Ascending aorta (tissue), 2 donors: ENCODE measurements at places on chromosomes 3 and 15.

DNA sequence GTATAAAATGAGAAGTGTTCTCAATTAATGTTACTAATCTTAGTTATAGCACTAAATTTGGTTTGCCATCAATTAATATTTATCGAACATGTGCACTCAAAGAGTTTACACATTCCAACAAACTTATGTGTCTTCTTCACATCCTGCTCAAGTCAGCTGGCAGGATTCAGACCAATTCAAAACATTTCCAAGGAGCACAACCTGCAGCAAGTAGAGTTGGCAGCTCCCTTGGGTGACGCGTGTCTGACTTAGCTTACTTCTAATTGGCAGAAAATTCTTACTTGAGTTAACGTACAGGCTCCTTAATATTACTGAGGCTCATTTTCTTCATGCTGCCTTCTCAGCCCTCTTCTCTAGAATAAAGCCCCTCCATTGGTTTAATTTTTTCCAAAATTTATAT, 110.4 kb upstream of the PFN2 start:
- no peaks in the 10 kb centered on the region for H3K36me3 ChIP-seq
- H3K27me3 ChIP-seq = no peaks in the 10 kb centered on the region
- H3K4me3 ChIP-seq = no peak overlapping the region
- H3K27ac ChIP-seq = peak overlapping the region; percentile 41
- peaks cover 5% of the 10 kb centered on the region for H3K4me1 ChIP-seq

- no peaks in the 10 kb centered on the region for H3K36me3 ChIP-seq
- H3K4me3 ChIP-seq = no peak overlapping the region
- no peaks in the 10 kb centered on the region for H3K4me1 ChIP-seq
- H3K27me3 ChIP-seq = no peaks in the 10 kb centered on the region
Observed at GRCh38 chr15:52466716-52467115, 62.0 kb downstream of the MYO5A start.

DNA sequence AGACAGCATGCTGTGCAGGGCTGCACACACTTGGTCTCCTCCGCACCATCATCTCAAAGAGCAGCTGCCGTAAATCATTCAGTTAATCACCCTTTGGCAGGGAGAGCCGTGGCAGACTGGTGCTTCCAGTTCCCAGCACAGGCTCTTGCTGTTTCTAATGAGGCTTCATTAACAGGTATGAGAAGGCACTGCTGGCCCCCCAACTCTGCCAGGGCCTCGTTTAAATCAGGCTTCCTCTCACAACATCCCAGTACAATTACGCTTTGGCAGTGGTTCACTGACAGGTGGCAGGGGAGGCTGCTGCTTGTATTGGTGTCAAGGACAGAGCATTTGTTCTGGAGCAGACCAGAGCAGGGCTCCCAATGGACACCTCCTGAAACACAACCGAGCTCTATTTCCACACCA, 77.1 kb downstream of the BFSP2 start:
- no peak overlapping the region for H3K27ac ChIP-seq
- H3K4me3 ChIP-seq = no peak overlapping the region
- H3K4me1 ChIP-seq = no peaks in the 10 kb centered on the region

DNA sequence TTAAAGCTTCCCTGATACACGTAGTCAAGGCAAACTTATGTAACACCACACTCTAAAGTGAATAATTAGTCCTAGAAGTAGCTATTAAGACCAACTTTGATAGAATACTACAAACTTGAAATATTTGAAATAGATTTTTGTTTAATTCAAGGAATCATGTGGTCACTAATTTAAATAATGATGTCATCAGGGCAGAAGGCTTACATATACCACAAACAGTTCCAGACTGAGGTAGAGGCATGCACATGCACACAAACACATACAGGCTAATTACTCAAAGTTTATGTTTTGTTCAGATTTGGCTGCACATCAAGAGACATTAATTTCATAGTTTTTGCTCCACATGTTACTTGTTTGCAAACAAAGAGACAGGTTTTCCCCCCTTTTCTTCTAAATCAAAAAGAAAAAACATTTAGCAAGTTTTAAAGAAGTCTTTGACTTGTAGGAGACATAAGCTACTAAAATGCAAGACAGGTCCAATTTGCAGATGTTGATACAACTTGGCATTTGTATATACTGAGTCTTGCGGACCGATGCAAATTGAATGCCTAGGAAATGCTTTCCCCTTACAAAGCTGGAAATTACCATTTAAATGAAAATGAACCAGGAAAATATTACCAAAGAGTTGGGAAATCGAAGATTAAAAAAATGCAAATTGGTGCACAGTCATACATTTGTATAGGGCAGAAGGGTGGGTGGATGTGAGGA, 594.8 kb downstream of the MAGI1 start:
- no peak overlapping the region for H3K4me3 ChIP-seq
- H3K27me3 ChIP-seq = no peaks in the 10 kb centered on the region
- DNase-seq = no peak
- no peak overlapping the region for H3K27ac ChIP-seq
- H3K4me1 ChIP-seq = no peaks in the 10 kb centered on the region
- no peaks in the 10 kb centered on the region for H3K36me3 ChIP-seq

GRCh38 chr3:194422188-194422587, 23.1 kb upstream of the GP5 start:
- H3K27me3 ChIP-seq = no peaks in the 10 kb centered on the region
- peaks cover 28% of the 10 kb centered on the region for H3K36me3 ChIP-seq
- no peak overlapping the region for H3K4me3 ChIP-seq
- no peak overlapping the region for H3K27ac ChIP-seq

DNA sequence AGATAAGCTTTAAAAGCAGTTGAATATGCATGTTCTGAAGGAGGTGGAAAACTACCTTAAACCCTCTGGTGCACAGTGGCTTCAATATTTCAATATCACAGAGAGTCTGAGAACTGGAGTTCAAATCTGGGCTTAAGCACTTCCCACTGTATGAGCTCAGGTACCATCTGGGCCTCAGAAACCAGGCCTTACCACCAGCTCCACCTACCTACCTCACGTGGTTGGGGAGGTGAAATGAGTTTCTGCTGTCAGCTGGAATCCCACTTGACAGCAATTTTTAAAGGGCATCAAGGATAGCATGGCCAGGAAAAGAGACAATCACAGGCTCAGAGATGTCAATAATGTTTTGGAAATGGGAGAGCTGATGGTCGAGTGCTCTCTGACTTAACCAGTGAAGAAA, 5.0 kb downstream of the CHCHD4 start:
- peaks cover 8% of the 10 kb centered on the region for H3K4me1 ChIP-seq
- DNase-seq = no peak
- no peaks in the 10 kb centered on the region for H3K27me3 ChIP-seq
- H3K36me3 ChIP-seq = peaks cover 21% of the 10 kb centered on the region
- no peak overlapping the region for H3K4me3 ChIP-seq

DNA sequence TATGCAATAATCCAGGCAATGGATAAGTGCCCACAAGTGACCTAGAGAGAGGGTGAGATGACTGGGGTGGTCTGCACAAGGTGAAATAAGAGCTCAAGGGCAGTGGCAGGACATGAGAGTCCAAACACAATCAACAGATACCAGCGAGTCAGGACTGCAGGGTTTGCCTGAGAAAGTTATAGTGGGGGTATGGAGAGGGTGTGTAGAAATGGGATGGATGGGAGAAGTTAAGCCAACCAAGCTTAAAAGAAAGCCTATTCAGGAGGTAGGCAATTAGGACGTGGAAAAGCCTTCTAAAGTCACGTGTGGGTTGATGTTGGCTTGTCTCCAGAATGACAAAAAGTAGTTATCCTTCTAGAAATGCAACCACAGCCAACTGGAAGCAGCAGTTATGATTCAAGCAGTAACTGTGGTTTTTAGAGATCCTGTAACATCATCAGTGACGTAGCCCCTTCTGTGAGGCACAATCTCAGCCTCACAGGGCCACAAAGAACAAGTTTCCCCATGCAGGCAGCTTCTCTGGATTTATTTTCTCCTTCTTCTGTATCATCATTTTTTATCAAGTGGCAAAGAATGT, 56.1 kb downstream of the FAM174B start:
- H3K27ac ChIP-seq = no peak overlapping the region
- no peak for DNase-seq
- H3K4me3 ChIP-seq = no peak overlapping the region
- H3K27me3 ChIP-seq = no peaks in the 10 kb centered on the region

- H3K4me1 ChIP-seq = no peaks in the 10 kb centered on the region
- H3K27ac ChIP-seq = no peak overlapping the region
- DNase-seq = no peak
- no peaks in the 10 kb centered on the region for H3K27me3 ChIP-seq
Observed at GRCh38 chr3:70488816-70489215, 176.4 kb upstream of the MDFIC2 start.

DNA sequence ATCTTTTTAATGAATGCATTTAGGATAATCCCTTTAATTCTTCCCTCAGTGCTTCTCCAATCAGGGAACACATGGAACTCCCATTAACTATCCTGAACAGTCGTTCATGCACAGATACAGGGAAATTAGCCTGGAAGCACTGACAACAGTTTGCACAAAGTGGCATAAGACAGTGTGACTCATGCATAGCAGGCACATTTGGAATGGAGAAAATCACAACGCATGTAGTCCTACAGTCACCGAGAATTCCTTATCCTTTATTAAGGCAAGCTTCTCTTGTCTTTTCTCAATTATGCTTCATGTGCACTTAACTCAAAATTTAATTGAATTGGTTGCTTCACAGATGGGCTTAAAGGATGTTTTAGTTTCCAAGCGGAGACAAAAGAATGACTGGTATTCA, 155.0 kb upstream of the CRBN start:
- no peaks in the 10 kb centered on the region for H3K27me3 ChIP-seq
- H3K4me3 ChIP-seq = no peak overlapping the region
- no peak overlapping the region for H3K27ac ChIP-seq
- no peaks in the 10 kb centered on the region for H3K36me3 ChIP-seq
- no peaks in the 10 kb centered on the region for H3K4me1 ChIP-seq
- DNase-seq = no peak

DNA sequence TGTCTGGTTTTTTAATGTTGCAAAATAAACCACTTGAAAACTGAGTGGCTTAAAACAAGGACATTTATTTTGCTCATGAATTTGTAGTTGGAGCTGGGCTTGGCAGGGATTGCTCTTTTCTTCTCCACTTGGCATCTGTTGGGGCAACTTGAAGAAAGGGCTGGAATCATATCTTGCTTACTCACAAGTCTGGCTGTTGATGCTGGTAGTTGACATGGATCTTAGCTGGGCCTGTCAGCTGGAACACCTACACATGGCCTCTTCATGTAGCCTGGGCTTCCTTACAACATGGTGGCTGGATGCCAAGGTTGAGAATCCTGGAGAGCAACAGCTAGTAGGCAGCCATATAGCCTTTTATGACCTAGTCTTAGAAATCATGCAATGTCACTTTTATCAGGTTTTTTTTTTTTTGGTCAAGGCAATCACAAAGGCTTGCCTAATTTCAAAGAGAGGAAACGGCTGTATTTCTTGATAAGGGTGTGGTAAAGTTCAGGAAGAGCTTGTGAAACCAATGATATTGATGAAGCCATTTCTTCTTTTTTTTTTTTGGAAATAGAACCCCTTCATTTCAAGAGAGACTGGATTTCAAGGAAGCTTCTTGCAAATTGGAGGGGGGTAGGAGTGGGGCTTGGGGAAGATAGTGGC, 262.1 kb downstream of the IL20RB start:
- H3K4me1 ChIP-seq = no peaks in the 10 kb centered on the region
- DNase-seq = no peak
- H3K27ac ChIP-seq = no peak overlapping the region

GRCh38 chr3:186255703-186256331, 106.2 kb downstream of the DGKG start:
- H3K4me1 ChIP-seq = peaks cover 2% of the 10 kb centered on the region
- no peak overlapping the region for H3K27ac ChIP-seq
- H3K36me3 ChIP-seq = peaks cover 6% of the 10 kb centered on the region
- no peaks in the 10 kb centered on the region for H3K27me3 ChIP-seq
- no peak for DNase-seq

DNA sequence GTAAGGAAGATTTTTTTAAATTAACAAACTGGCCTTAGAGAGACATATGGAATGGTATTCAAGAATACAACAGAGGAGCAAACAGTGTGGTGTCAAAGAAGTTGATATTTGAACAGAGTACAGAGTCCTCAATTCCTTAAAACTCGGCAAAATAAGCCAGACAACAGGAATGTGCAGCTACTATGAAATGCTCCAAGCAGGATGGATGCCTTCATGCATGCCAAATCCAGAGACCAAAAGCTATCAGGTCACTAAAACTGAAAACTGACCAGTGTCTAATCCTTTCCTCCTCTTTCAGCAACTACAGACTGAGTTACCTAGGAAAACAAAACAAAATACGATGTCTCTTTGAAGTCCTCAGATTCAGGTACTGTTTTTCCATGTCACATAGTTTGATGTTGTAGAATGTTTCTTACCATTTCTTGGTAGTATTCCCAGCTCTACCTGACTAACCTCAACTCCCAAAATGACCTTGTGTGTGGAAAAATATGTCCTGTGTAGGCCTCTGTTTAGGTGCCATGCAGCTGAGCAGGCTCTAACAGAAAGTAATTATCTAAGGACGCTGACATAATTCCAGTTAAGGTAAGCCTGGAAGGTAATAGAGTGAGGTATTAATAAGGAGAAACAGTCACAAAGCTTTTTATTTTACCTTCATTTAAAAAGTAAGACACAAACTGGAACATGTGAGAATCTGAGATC, 46.9 kb downstream of the TBL1XR1 start:
- H3K27ac ChIP-seq = peak overlapping the region; percentile 18
- peaks cover 28% of the 10 kb centered on the region for H3K4me1 ChIP-seq
- H3K4me3 ChIP-seq = no peak overlapping the region
- no peaks in the 10 kb centered on the region for H3K27me3 ChIP-seq
- no peaks in the 10 kb centered on the region for H3K36me3 ChIP-seq
- DNase-seq = no peak

DNA sequence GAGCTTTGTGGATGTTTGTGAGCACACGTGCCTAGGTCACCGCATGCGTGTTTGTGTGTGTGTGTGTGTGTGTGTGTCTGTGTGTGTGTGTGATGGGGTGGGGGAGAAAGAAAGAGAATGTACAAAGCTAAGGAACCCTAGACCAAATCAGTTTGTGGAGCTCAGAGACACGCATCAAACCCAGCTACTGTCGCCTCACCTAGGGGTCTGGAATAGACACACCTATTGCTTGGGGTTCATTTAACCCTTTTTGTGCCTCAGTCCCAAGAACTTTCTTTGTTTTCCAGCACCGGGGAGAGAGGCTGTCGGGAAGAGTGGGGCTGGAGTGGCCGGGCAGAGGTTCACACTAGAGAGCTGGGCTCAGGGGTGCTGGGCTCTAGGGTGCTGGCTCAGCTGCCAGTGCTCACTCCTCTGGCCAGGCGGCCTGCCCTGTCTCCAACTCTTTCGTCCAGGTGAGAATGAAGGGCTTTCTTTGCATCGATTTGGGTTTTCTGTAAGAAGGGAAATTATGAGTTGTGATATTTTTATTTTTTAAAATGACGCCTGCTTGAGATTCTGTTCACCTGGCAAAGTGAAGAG, 221.6 kb downstream of the MEIS2 start:
- H3K27ac ChIP-seq = no peak overlapping the region
- H3K4me3 ChIP-seq = no peak overlapping the region
- no peaks in the 10 kb centered on the region for H3K36me3 ChIP-seq
- H3K4me1 ChIP-seq = no peaks in the 10 kb centered on the region

GRCh38 chr15:90407871-90408317, 19.9 kb downstream of the IQGAP1 start:
- peak overlapping the region; percentile 89 for H3K27ac ChIP-seq
- H3K4me3 ChIP-seq = no peak overlapping the region
- H3K27me3 ChIP-seq = no peaks in the 10 kb centered on the region
- DNase-seq = no peak
- no peaks in the 10 kb centered on the region for H3K36me3 ChIP-seq

GRCh38 chr3:17195856-17196604, 311.3 kb downstream of the PLCL2 start:
- no peaks in the 10 kb centered on the region for H3K36me3 ChIP-seq
- H3K27ac ChIP-seq = peak overlapping the region; percentile 58
- peaks cover 14% of the 10 kb centered on the region for H3K4me1 ChIP-seq
- H3K27me3 ChIP-seq = no peaks in the 10 kb centered on the region
- H3K4me3 ChIP-seq = no peak overlapping the region
- no peak for DNase-seq

GRCh38 chr3:179562591-179563270, at the start of gene ACTL6A:
ACTL6A (plus strand) TSS chr3:179562926; CDS start chr3:179563093, 167 bp downstream.
- H3K4me3 ChIP-seq = peak within 1 kb of the TSS; percentile 85
- H3K27ac ChIP-seq = peak within 1 kb of the TSS; percentile 70
- H3K27me3 ChIP-seq = no peaks in the 10 kb centered on the region
- peaks cover 3% of the 10 kb centered on the region for H3K4me1 ChIP-seq
